ENCODE measurements at places on chromosomes 1 and 21.

DNA sequence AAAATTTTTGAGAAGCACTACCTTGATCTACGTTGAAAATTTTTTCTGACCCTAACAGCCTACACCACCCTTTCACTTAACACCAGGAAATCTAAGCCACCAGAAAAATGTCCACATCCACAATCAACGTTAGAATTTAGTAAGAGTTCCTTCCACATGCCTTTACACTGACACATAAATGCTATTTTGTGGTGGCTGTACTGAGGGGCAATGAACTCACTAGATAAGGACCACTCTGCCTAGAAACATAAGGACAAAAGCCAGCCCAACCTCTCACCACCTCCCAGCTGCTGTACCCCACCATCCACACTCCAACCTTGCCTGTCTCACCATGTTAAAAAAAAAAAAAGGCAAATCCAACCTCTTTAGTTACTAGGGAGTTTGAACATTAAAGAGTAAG lies 29.8 kb downstream of the PARP1 start:
- peaks cover 34% of the 10 kb centered on the region for H3K36me3 ChIP-seq
- H3K4me3 ChIP-seq, result no peak overlapping the region
- H3K27ac ChIP-seq, result peak overlapping the region; percentile 20
- no peak for DNase-seq
- H3K4me1 ChIP-seq, result no peaks in the 10 kb centered on the region

GRCh38 chr1:94731891-94732290 lies 88.3 kb upstream of the SLC44A3 start:
- H3K36me3 ChIP-seq, result no peaks in the 10 kb centered on the region
- DNase-seq, result no peak
- H3K4me1 ChIP-seq, result no peaks in the 10 kb centered on the region
- no peak overlapping the region for H3K27ac ChIP-seq
- no peak overlapping the region for H3K4me3 ChIP-seq

DNA sequence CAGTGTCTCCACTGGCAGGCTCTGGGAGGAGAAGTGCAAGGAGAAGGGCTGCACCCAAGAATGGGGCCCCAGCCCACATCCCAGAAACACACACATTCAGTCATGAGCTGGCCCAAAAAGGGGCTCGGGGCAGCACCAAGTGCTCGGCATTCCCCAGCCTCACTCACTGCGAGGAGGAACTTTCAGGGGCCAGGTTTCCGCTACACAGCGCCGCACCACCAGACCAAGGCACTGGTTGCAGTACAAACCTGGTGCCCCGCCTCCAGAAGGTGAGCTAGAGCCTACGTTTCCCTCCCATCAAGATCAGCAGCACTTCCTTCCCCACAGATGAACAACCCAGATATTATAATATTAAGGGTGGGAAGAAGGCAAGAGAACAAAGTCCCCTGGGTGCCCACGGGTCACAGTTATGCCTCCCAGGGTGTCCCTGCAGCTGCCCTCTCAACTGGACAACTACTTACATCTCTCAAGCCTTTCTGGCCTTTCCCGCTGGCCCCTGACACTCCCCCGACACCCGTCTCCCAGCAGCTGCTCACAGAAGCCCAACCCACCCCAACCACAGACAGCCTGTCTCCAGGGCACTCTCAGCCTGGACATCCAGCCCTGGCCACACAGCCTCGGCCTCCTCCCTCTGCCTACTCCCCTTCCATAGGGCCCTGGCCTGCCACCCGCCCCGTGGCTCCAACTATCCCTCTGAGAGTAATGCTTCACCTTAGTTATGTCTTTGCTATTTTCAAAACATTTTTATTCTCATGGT lies 3.8 kb downstream of the PBXIP1 start:
- H3K27ac ChIP-seq, result peak overlapping the region; percentile 99
- peak overlapping the region; percentile 73 for H3K4me3 ChIP-seq
- H3K36me3 ChIP-seq, result peaks cover 13% of the 10 kb centered on the region
- H3K4me1 ChIP-seq, result peaks cover 51% of the 10 kb centered on the region

DNA sequence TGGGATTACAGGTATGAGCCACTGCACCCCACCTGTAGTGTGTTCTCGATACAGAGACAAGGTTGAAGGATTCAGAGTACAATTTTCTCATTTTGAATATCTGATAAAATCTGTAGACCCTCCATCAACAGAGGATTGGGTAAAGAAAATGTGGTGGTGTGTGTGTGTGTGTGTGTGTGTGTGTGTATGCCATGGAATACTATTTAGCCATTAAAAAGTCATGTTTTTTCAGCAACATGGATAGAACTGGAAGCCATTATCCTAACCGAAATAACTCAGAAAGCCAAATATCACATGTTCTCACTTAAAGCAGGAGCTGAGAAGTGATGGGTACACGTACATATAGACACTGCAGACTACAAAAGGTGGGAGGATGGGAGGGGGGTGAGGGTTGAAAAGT lies 57.9 kb downstream of the TRAF5 start:
- H3K4me1 ChIP-seq, result peaks cover 9% of the 10 kb centered on the region
- H3K36me3 ChIP-seq, result no peaks in the 10 kb centered on the region
- no peaks in the 10 kb centered on the region for H3K27me3 ChIP-seq
- no peak overlapping the region for H3K4me3 ChIP-seq
- H3K27ac ChIP-seq, result no peak overlapping the region

DNA sequence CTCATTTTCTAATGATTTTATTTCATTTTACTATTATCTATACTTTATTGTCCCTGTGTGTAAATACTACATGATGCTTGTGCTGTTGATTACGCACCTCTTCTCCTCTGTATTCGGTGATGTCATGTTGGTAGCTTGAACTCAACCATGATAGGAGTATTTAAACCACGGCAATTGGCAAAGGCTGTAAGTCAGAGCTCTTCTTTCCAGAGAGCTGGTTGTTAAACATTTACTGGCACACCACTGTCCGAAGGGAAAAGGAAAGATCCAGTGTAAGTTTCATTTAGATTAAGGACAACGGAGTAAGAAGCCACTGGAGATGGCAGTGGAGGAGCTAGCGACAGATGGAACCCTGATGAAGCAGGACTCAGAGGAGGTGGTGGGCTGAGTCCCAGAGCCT lies 93.4 kb upstream of the KCNE2 start:
- H3K36me3 ChIP-seq, result no peaks in the 10 kb centered on the region
- no peaks in the 10 kb centered on the region for H3K4me1 ChIP-seq
- no peak overlapping the region for H3K27ac ChIP-seq

DNA sequence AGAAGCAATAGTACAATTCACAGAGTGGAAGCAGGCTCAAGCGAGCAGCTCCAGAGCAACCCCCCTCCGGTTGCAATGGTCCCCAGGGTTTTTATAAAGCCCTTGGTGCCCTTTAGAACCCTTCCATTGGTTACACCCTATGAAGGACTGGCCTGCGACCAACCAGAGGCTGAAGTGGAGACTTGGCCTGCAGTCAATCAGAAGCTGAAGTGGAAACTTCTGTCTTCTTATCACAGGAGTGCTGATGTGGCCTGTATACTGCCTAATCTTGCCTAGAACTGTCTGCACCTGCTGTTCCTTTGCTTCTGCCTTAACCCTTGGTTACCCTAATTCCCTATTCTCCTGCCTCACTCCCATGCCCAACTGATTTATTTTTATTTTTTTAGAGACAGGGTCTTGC lies 15.4 kb upstream of the FRRS1 start:
- H3K4me1 ChIP-seq, result peaks cover 9% of the 10 kb centered on the region
- DNase-seq, result no peak
- H3K27ac ChIP-seq, result no peak overlapping the region

- H3K4me1 ChIP-seq, result no peaks in the 10 kb centered on the region
- no peaks in the 10 kb centered on the region for H3K36me3 ChIP-seq
- H3K4me3 ChIP-seq, result no peak overlapping the region
- H3K27ac ChIP-seq, result no peak overlapping the region
- DNase-seq, result no peak
- H3K27me3 ChIP-seq, result no peaks in the 10 kb centered on the region
Observed at GRCh38 chr1:186834399-186834958, 5.7 kb downstream of the PLA2G4A start.

DNA sequence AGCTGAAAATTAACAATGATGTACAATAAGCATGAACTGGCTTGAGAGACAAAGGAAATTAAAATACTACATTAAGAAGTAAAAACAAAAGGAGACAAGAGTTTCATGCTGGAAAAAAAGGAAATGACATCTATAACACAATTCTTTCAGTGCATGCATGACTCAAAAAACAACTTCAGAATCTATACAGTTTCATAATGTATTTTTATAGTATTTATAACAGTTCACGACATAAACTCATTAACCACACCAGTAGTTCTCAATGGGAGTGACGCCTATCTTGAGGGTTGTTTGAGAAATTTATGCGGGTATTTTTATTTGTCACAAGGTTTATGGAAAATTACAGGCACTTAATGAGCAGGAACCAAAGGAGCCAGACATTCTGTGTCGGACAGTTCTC lies 168.5 kb downstream of the SMYD3 start:
- no peak overlapping the region for H3K27ac ChIP-seq
- peaks cover 15% of the 10 kb centered on the region for H3K36me3 ChIP-seq
- H3K4me3 ChIP-seq, result no peak overlapping the region
- H3K4me1 ChIP-seq, result peaks cover 11% of the 10 kb centered on the region

- DNase-seq, result no peak
- no peaks in the 10 kb centered on the region for H3K27me3 ChIP-seq
- peaks cover 1% of the 10 kb centered on the region for H3K36me3 ChIP-seq
- H3K4me3 ChIP-seq, result no peak overlapping the region
- no peak overlapping the region for H3K27ac ChIP-seq
Observed at GRCh38 chr1:206521127-206521526, 13.8 kb downstream of the RASSF5 start.

- H3K27me3 ChIP-seq, result no peaks in the 10 kb centered on the region
- peaks cover 2% of the 10 kb centered on the region for H3K36me3 ChIP-seq
- no peak for DNase-seq
Observed at GRCh38 chr1:16348414-16349182, 3.7 kb downstream of the FBXO42 start.

DNA sequence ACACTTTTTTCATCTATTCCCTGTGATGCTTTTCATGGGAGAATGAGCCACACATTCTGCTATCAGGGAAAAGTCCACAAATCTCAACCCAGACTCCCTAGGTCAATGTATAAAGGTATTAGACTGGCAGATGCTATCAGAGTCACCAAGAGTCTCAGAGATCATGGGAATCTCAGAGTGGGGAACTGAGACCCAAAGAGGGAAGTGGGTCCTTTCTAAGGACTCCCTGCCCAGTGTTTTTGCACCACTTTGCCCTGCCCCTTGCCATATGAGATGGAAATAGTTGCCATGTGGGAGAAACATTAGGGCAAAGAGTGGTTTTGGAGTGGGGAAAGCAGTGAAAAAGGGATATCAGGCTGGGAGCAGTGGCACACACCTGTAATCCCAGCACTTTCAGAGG lies 19.1 kb upstream of the AZIN2 start:
- no peaks in the 10 kb centered on the region for H3K27me3 ChIP-seq
- peaks cover 4% of the 10 kb centered on the region for H3K4me1 ChIP-seq
- peaks cover 16% of the 10 kb centered on the region for H3K36me3 ChIP-seq

DNA sequence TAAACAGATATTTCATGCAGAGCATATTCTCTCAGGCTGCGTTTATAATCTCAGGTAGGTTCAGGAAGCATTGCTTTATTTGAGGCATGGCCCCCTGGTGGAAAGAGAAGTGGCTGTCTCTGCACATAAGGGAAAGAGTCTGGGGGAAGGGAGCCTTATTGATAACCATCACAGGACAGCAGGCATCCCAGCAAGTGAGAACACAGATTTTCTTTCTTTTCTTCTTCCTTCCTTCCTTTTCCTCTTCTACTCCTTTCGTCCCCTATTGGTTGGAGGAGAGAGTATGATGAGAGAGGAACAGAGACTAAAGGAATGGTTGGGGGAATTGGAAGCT lies 21.9 kb downstream of the TSNAX start:
- H3K36me3 ChIP-seq, result peaks cover 25% of the 10 kb centered on the region
- H3K4me1 ChIP-seq, result peaks cover 19% of the 10 kb centered on the region
- H3K27me3 ChIP-seq, result no peaks in the 10 kb centered on the region
- DNase-seq, result no peak
- H3K4me3 ChIP-seq, result no peak overlapping the region

GRCh38 chr21:46023555-46023954 lies 42.0 kb downstream of the COL6A1 start:
- peaks cover 11% of the 10 kb centered on the region for H3K27me3 ChIP-seq
- no peaks in the 10 kb centered on the region for H3K36me3 ChIP-seq
- DNase-seq, result no peak
- H3K4me3 ChIP-seq, result no peak overlapping the region
- H3K27ac ChIP-seq, result no peak overlapping the region

GRCh38 chr1:226454349-226454748 lies 46.5 kb upstream of the PARP1 start:
- H3K4me3 ChIP-seq, result no peak overlapping the region
- peaks cover 9% of the 10 kb centered on the region for H3K4me1 ChIP-seq
- no peak for DNase-seq
- H3K27ac ChIP-seq, result no peak overlapping the region

DNA sequence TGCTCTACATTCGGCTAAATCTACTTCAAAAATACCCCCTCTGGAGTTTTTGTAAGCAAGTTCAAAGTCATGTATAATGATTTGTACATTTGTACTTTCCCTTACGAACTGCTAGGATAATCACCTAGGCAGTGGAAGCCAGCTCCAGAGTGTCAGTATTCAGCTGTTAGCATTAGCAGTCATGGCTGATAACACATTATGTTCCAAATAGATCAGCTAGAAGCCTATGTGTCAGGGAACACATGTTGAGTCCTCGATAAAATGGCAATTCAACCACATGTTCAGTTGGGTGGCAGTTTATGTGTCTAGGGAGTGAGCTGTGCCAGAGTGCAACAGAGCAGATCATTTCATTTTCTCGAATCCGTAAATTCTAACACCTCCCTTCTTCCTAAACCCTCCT lies 65.8 kb upstream of the KRTAP11-1 start:
- H3K27me3 ChIP-seq, result no peaks in the 10 kb centered on the region
- H3K4me1 ChIP-seq, result no peaks in the 10 kb centered on the region
- no peak overlapping the region for H3K27ac ChIP-seq
- no peaks in the 10 kb centered on the region for H3K36me3 ChIP-seq
- H3K4me3 ChIP-seq, result no peak overlapping the region
- no peak for DNase-seq

DNA sequence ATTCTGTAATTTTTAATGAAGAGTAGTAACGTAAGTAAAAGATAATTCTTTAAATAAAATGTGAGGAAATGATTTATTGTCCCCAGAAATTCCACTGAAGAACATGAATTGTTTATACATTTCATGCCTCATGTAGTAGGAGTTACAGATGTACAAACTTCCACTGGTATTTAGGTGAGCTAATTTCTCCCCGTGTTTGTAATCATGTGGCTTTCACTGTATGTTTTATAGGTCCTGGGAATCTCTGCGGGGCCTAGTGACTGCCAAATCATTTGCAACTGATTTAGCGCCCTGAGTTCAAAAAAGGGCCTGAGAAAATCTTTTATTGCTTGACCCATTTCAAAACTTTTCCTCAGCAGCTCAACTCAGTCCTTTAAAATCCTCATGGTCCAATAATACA lies 30.5 kb upstream of the FASLG start:
- peaks cover 2% of the 10 kb centered on the region for H3K27me3 ChIP-seq
- no peaks in the 10 kb centered on the region for H3K4me1 ChIP-seq
- no peaks in the 10 kb centered on the region for H3K36me3 ChIP-seq
- no peak overlapping the region for H3K27ac ChIP-seq

DNA sequence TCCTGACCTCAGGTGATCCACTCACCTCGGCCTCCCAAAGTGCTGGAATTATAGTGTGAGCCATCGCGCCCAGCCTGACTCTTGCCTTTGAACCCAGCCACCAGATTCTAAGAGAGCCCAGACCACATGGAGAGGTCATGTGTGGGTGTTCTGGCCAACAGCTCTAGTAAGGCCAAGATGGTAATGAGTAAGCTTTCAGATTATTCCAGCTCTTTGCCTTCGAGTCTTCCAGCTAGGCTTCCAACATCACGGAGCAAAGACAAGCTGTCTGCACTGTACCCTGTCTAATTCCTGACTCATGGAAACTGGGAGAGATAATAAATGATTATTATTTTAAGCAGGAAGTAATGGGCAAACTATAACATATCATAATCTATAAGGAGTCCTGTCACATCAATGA lies 14.8 kb upstream of the ZFP69B start:
- DNase-seq, result no peak
- no peak overlapping the region for H3K27ac ChIP-seq
- H3K36me3 ChIP-seq, result no peaks in the 10 kb centered on the region
- no peak overlapping the region for H3K4me3 ChIP-seq
- H3K27me3 ChIP-seq, result no peaks in the 10 kb centered on the region

Data from memory B cell (primary cell).